ENCODE measurements at places on chromosomes 1 and 21.

- DNase-seq, result no peak
These were observed 125.2 kb downstream of the PLXNA2 start for GRCh38 chr1:208118841-208119606.

- no peak for DNase-seq
These were observed 31.4 kb upstream of the DIRAS3 start for GRCh38 chr1:68081775-68082283.

DNA sequence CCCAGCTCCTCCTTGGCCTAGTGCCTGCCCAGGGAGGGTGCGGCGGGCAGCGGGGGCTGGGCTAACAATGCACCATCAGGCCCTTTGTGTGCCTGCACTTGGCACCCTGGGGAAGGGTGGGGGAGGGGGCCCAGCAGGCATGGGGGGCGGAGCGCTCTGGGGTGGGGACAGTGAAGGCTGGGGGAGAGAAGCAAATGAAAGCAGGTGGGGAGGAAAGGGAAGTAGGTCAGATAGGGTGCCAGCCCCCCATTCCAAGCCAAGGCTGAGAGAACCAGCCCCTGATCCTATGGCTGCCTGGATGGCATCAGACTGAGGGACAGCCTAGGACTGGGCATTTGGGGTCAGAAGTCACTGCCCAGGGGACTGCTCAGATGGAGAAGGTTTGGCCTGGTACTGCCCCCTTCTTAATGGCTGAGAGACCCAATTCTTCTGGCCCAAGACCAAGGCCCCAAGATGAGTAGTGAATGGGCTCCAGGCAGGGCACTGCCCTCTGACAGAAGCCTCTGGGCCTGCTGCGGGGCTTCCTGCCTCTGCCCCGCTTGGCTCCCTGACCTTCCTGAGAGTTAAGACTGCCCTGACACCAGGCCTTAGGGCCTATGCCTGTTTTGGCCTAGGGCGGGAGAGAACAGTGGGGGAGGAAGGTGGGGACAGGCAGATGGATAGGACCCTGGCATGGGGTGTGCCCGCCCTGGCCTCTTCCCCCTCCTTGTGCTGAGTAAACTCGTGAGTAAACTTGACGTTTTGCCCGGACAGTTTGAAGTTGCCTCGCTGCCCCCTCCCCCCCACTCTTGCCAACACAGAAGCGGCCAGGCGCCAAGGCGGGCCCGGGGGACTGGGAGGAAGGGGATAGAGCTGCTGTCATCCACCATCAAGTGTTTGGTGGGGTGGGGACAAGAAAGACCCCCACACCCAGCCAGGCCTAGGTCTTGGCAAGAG, 2.7 kb downstream of the ZBTB7B start:
- DNase-seq, result no peak

DNA sequence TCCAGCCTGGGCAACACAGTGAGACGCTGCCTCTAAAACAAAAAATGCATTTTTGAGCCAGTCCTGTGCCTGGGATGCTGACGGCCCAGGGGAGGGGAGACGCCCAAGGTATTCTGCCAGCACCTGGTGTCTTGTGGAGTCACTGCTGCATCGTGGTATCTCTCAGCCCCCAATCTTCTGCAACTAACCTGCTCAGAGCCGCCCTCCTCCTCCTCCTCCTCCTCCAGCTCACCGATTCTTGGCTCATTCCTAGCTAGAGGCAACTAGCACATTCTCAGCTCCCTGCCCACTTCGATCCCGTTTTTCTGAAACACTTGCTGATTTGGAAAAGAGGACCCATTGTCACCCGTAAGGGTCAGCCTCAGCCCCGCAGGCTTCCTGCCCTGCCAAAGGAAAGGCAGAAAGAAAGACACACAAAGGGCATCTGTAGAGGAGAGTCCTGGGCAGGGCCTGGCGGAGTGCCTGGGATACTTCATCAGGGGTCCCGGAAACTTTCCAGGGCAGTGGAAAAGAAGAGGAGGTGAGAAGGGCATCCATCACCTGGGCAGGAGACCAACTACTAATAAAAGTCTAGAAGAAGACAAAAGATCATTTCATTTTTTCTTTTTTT, 20.7 kb downstream of the GPR157 start:
- no peak for DNase-seq

DNA sequence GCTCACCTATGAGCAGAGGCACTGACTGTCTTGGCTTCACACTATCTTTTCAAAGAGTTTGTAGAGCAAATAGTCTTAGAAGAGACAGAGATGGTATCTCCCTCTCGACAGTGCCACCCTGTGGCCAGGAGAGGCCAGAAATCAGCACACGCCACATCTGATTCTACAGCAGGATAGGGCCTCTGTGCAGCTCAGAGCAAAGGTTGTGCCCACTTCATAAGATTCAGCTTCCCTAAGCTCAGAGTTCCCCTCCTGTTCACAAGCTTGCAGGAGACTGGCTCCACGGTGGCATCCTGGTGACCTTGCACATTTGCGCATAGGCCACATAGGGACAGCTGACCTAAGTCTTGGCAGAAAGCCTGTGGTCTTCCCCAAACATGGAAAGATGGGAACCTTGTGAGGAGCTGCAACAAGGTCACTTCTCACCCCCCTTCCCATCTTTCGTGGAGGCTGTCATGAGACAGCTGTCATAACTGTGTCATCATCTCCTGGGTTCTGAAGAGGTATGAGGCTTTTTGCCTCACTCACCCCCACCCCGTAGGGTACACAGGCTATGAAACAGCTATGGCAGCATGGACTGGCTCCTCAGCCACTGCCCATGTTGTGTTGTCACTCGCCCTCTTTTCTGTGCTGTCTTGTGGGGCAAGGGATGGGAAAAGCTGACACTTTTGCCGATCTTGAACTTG, 3.0 kb downstream of the ITLN2 start:
- peak; percentile 68 for DNase-seq
